ENCODE measurements at places on chromosomes 5 and 9. TPM values are rescaled to one million over a fixed set of nuclear protein-coding genes. Genes with fewer than 3 reads are reported as not detected.

DNA sequence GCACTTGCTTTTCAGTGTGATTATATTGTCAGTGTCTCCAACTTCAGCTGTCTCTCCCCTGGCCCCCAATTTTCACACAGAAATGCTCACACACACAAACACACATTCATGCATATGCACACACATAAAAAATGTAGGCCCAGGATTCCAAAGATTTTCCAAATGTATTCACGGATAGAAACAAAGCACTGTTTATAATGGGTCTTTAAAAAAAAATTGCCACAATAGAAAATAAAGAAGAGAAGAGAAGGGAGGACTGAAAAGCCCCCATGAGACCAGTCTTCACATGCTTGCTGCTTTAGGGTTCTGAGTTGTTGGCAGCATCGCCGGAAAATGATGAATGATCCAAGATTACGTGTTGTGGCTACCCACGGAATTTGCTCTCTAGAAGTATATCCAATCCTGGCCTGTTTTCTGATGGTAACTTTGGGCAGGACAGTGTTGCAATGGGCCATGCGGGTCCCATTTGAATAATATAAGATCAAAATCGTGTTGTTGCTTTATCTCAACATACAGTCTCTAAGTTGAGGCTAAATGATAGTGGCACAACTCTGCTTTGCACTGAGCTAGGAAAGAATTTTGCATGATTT is 36.2 kb upstream of the ACO1 start:
- H3K4me3 ChIP-seq = no peak overlapping the region
- no peaks in the 10 kb centered on the region for H3K36me3 ChIP-seq
- no peaks in the 10 kb centered on the region for H3K27me3 ChIP-seq
- DNase-seq = no peak

DNA sequence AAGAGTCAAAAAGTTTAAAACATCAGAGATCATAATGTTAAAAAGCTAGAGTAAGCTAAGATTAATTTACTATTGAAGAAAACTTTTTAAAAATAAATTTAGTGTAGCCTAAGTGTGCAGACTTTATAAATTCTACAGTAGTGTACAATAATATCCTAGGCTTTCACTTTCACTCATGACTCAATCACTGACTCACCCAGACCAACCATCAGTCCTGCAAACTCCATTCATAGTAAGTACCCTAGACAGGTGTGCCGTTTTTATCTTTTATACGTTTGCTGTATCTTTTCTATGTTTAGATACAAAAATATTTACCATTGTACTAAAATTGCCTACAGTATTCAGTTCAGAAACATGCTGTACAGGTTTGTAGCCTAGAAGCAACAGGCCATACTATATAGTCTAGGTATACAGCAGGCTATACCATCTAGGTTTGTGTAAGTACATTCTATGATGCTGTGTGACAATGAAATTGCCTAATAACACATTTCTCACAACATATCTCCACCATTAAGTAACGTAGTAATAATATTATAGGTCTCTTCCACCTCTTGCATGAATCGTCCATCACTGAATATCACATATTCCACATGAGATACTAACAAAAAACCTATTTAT is 59.2 kb downstream of the MEGF9 start:
- no peaks in the 10 kb centered on the region for H3K36me3 ChIP-seq
- H3K4me1 ChIP-seq = no peaks in the 10 kb centered on the region
- DNase-seq = no peak
- no peak overlapping the region for H3K27ac ChIP-seq

GRCh38 chr5:759111-759751 is 25.3 kb downstream of the ZDHHC11B start:
- H3K27ac ChIP-seq = no peak overlapping the region
- no peaks in the 10 kb centered on the region for H3K36me3 ChIP-seq
- H3K4me1 ChIP-seq = no peaks in the 10 kb centered on the region
- no peaks in the 10 kb centered on the region for H3K27me3 ChIP-seq
- H3K4me3 ChIP-seq = no peak overlapping the region
- DNase-seq = peak; percentile 5

- no peak overlapping the region for H3K4me3 ChIP-seq
- no peak overlapping the region for H3K27ac ChIP-seq
- no peaks in the 10 kb centered on the region for H3K4me1 ChIP-seq
- DNase-seq = no peak
Observed at GRCh38 chr9:107108342-107109130, 174.5 kb upstream of the RAD23B start.

- H3K4me1 ChIP-seq = no peaks in the 10 kb centered on the region
- H3K4me3 ChIP-seq = peak overlapping the region; percentile 7
- H3K27ac ChIP-seq = no peak overlapping the region
- DNase-seq = no peak
Observed at GRCh38 chr9:132141344-132141947, 20.4 kb upstream of the NTNG2 start.

DNA sequence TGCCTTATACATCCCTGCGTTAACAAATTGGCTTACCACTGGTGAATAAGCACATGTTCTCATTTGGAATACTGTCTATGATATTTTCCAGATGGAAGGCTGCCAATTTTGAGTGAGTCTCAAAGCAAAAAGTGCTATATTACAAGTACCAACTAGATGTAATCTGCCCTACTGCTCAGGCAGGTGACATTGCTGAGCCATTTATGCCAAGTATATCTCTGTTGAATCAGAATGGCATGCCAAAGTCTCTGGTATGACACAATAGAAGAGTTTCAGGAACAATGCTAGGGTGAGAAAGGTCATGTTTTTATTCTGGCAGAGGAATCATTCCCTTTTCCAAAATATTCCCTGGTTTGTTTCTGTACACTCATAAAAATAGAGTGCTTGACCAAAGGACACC is 356.5 kb downstream of the CDH9 start:
- DNase-seq = no peak
- peaks cover 2% of the 10 kb centered on the region for H3K27me3 ChIP-seq
- no peaks in the 10 kb centered on the region for H3K4me1 ChIP-seq
- no peaks in the 10 kb centered on the region for H3K36me3 ChIP-seq

- no peak overlapping the region for H3K27ac ChIP-seq
- H3K27me3 ChIP-seq = no peaks in the 10 kb centered on the region
- no peak overlapping the region for H3K4me3 ChIP-seq
- H3K4me1 ChIP-seq = no peaks in the 10 kb centered on the region
- no peak for DNase-seq
Observed at GRCh38 chr5:137155261-137156000, 343.7 kb downstream of the SPOCK1 start.

- H3K27ac ChIP-seq = no peak overlapping the region
- H3K27me3 ChIP-seq = no peaks in the 10 kb centered on the region
- H3K4me3 ChIP-seq = no peak overlapping the region
- no peak for DNase-seq
Observed at GRCh38 chr5:68298479-68298878, 82.9 kb downstream of the PIK3R1 start.

SLC6A19 gene
- total RNA-seq = 0.09 TPM

GRCh38 chr5:178895615-178896571 is at the start of gene ZFP2:
Gene ZFP2 (plus strand): TSS chr5:178895913. CDS start chr5:178931314, 35,401 bp downstream.
- no peaks in the 10 kb centered on the region for H3K36me3 ChIP-seq
- no peaks in the 10 kb centered on the region for H3K27me3 ChIP-seq
- no peaks in the 10 kb centered on the region for H3K4me1 ChIP-seq
- peak within 1 kb of the TSS; percentile 76 for H3K4me3 ChIP-seq
- DNase-seq = peak; percentile 60

GRCh38 chr5:77550406-77550805 is 58.3 kb upstream of the WDR41 start:
- H3K4me3 ChIP-seq = no peak overlapping the region
- H3K4me1 ChIP-seq = no peaks in the 10 kb centered on the region
- no peak for DNase-seq
- H3K36me3 ChIP-seq = no peaks in the 10 kb centered on the region
- no peaks in the 10 kb centered on the region for H3K27me3 ChIP-seq
- no peak overlapping the region for H3K27ac ChIP-seq

- H3K36me3 ChIP-seq = no peaks in the 10 kb centered on the region
- DNase-seq = no peak
- H3K27me3 ChIP-seq = no peaks in the 10 kb centered on the region
- H3K4me1 ChIP-seq = no peaks in the 10 kb centered on the region
- no peak overlapping the region for H3K4me3 ChIP-seq
Observed at GRCh38 chr5:25060575-25060974, 415.8 kb upstream of the CDH10 start.

TXNDC8 gene
- total RNA-seq = not detected

- H3K4me3 ChIP-seq = no peak overlapping the region
- no peak overlapping the region for H3K27ac ChIP-seq
- H3K36me3 ChIP-seq = no peaks in the 10 kb centered on the region
- no peaks in the 10 kb centered on the region for H3K4me1 ChIP-seq
- H3K27me3 ChIP-seq = no peaks in the 10 kb centered on the region
- DNase-seq = no peak
Observed at GRCh38 chr5:111411301-111411700, 101.0 kb downstream of the STARD4 start.
